ENCODE measurements at places on chromosomes 5 and 9.
A peak's percentile ranks its signal among the peaks of the same experiment; 100 is the strongest.

GRCh38 chr9:75552941-75553340, 337.5 kb upstream of the PCSK5 start:
- no peak for DNase-seq

DNA sequence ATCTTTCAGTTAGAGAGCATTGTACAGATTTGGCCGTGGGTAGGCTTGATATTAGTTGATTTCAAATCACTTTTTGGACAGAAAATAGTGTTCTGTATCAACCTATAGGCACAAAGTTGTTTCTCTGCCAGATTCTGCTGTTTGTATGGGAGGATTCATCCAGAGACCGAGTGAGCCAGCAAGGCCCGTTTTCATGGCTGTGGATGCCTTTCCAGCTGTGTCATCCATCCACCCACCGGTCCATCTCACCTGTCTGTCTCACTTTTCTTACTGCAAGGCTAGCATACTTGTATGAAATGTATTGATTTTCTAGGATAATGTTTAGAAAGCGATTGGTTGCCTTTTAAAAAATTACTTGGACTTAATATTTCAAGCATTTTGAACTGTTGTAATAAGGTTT, 34.4 kb downstream of the ICE1 start:
- no peak for DNase-seq

GRCh38 chr9:137455359-137455991, 3.7 kb downstream of the NSMF start:
- DNase-seq = no peak

DNA sequence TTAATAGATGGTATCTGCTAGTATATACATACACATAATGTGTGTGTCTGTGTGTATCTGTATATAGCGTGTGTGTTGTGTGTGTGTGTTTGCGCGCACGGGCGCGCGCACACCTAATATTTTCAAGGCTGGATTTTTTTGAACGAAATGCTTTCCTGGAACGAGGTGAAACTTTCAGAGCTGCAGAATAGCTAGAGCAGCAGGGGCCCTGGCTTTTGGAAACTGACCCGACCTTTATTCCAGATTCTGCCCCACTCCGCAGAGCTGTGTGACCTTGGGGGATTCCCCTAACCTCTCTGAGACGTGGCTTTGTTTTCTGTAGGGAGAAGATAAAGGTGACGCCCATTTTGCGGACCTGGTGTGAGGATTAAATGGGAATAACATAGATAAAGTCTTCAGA, 757 bp downstream of the FXN start:
- DNase-seq = peak; percentile 13

DNA sequence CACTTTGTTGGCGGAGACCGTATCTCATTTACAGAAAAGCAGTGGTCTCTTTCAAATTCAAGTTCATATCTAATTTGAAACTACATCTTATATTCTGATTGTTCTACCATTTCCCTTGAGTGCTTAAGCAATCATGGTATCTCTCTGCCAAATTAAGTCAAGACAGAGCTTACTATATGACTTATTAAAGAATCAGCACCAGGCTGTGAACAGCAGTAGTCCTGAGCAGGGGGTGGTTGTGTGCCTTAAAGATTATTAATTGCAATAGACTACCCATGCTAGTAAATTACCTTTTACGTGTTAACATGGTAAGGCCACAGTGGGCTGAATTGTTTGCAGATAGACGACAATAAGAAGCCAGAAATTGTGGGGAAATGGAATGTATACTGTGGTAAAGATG, 21.5 kb downstream of the SNCAIP start:
- DNase-seq = no peak

DNA sequence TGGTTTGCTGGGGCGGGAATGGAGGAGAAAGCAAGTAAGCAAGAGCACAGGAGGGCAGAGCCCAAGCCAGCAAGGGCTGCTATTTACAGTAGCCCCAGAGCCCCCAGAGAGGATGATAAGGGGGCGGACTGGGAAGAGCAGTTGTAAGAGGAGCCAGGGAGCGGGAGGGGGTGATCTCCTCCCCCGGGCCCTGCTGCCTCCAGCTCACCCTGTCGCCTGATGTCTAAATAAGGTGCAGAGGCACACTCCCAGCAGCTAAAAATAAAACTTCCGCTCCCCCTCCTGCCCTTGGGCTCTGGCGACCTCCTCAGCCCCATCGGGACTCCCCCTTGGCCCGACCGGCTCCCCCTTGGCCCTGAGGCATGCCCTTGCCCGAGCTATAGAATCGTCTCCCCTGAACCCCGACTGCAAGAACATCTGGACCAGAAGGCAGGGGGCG, 14.4 kb upstream of the CCDC69 start:
- peak; percentile 39 for DNase-seq

DNA sequence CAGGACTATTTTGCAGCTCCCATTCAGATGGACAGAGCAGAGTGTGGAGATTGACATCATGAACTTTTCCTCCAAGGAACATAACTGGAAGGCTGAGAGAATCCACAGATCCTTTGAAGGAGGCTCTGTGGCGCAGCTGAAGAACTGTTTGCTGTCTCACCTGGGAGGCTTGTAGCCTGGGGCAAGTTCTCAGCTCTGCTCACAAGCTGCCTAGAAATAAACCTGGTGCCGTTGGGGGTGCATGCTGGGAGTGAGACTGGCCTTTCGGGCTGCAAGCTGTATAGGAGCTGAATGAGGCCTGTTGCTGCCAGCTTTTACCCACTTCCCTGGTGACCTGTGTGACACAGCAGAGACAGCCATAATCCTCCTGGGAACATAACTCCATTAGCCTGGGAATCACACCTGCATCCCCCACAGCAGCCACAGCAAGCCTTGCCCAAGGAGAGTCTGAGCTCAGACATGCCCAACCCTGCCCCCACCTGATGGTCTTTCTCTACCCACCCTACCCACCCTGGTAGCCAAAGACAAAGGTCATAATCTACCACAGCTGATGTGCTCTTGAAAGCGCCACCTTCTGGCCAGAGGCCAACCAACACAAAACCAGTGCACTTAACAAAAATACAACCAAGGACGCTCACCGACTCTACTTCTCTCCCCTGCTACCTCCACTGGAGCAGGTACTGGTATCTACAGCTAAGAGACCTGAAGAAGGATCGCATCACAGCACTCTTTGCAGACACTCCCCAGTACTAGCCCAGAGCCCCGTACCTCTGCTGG, 205.1 kb upstream of the MRPS30 start:
- DNase-seq = no peak

- no peak for DNase-seq
These were observed 55.4 kb upstream of the MIER3 start for GRCh38 chr5:57007344-57007743.

GRCh38 chr9:16043756-16044578, 491.1 kb downstream of the CCDC171 start:
- no peak for DNase-seq

DNA sequence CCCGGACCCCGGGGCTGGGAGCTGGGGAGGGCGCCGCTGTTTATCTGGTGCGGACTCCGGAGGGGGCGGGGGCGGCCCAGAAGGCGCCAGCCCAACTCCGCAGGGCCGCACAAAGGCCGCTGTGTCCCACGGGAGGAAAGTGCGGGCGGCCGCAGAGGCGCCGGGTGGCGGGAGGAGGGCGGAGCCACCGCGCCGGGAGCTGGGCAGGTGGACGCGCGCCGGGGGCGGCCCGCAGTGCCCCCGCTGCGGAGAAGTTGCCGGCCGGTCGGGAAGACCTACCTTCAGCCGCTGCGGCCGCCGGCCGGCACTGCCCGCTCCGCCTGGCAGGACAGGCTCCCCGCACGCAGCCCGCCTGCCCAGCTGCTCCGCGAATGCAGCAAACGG, 43.6 kb downstream of the NACC2 start:
- DNase-seq = no peak

GRCh38 chr9:93491593-93492232, 38.3 kb upstream of the FAM120AOS start:
- no peak for DNase-seq

DNA sequence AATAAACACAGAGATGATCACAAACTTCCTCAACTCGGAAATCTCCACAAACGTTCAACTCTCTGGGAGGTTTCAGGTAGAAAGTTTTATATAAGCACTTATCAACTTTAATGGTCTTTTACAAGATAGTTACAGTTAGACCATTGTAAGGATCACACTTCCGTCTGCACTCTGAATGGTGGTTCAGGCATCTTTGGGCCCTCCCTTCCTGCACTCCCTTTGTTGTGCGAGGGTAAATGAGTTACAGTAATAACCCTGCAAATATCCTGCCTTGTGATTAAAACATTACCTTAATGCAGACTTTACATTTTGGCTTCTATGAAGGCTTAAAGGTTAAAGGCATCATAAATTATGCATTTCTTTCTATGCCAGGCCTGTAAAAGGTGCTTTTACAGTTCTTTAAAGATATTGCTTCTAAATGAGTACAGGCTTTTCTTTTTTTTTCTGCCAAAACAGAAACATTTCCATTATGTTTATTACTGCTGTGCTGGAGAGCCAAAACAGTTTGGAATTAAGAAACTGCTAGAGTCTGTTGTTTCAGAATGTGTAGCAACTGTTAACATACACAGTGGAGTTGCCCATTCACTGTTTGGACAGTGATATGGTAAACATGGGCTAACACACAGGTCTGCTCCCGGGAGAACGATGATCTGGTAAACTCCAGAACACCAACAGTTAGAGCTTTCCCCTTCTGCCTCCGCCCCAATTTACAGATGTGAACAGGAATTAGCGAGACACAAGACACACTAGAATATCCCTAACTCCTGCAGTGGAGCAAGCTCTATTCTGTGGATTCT, 1.1 kb downstream of the PRUNE2 start:
- peak; percentile 67 for DNase-seq

- DNase-seq = no peak
These were observed 8.0 kb upstream of the REEP5 start for GRCh38 chr5:112930082-112930344.

Data from transverse colon (tissue), 4 donors.